Activated T-helper 17 cell treated with anti-CD3 and anti-CD28 coated beads, Interleukin-2, amount 50 U/mL, for 72 hours (primary cell): ENCODE measurements at places on chromosomes 1 and 21.
A peak's percentile ranks its signal among the peaks of the same experiment; 100 is the strongest.

GRCh38 chr1:55535724-55536544 is 320.8 kb upstream of the USP24 start:
- ATAC-seq: no peak

- no peak for ATAC-seq
Measured at GRCh38 chr1:155932487-155932886, 1.7 kb downstream of the KHDC4 start.

GRCh38 chr1:230768903-230769570 is 21.8 kb downstream of the CAPN9 start:
- ATAC-seq: no peak

DNA sequence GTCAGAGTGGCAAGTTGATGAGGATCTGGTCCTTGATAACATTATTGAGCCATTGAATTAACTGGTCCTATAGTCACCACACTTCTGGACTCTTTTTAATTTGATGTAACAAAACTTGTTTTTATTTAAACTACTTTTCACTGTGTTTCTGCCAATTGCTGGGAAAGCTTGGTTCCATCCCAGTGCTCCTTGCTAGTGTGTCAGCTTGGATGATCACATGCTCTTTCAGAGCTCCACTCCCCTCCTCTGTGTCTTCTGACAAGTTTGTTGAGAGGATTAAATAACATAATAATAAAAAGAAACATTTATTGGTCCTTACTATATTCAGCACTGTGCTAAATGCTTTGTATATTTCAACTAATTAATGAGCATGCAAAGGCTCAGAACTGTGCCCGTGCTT is 448.5 kb upstream of the B3GALT2 start:
- ATAC-seq: no peak

DNA sequence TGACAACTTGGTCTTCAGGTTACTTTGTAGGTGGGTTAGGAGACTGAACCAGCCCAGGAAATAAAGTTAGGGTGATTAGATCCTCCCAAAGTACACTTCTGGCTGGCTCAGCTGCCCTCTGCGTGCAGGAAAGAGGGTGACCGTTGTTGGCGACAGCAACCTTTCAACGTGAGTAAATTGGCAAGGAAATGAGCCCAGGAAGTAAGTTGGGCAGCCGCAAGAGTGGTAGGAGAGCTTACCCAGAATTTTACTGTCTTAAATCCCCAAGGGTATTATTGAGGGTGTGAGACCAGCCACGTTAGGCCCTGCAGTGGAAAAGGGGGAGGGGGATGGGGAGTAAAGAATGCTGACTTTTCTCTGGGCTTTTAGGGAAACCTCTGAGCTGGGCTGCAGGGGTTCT is 1.6 kb downstream of the TENT5C start:
- ATAC-seq: peak; percentile 30

DNA sequence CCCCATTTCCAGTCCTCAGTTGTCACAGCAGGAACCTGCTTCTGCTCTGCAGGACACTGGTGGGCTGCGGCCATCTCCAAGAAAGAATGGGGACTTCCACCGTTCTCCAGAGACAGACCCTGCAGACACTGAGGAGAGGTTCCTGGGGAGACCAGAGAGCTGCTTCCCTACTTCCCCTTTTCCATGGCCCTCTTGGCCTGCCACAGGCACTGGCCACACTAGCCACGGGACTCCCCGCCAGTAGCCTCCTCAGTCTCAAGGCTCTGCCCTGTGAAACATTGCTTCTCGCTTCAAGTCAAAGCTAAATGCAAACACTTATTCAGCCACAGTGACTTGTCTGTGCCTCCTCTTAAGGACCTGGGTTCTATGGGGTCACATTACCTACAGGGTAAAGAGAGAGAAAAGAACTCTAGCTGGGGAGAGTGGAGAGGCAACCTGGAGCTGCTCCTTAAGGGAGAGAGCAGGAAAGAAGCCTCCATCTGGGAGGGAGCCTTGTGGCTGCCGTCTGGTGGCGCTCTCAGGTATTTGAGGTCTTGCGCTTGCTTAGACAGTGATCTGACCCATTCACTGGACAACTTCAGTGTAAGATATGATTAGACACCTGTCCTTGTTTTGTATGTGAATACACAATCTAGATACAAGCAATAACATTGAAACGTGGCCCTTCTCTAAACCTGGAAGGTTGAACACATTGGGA is 5.4 kb upstream of the SLAMF8 start:
- peak; percentile 27 for ATAC-seq

DNA sequence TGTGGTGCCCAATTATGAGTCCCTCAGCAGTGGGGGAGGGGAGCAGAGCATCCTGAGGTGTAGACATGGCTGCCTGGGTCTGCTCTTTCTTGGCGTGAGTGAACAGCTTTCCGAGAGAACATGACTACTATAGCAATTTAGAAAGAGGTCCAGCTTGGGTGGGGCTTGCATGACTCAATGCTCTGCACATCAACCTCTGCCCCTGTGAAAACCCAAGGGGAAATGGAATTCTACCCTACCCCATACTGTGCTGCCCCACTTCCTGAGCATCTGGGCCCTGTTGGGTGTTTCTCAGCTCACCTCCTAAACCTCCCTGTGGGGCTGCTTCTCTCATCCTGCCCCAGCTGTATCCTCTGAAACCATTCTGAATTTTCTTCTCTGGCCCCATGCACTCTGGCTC is 8.2 kb upstream of the AZIN2 start:
- ATAC-seq: no peak

GRCh38 chr1:9529190-9529589 is 10.1 kb upstream of the SLC25A33 start:
- ATAC-seq: peak; percentile 71

- no peak for ATAC-seq
Measured at GRCh38 chr1:214615871-214616270, 12.9 kb downstream of the CENPF start.

DNA sequence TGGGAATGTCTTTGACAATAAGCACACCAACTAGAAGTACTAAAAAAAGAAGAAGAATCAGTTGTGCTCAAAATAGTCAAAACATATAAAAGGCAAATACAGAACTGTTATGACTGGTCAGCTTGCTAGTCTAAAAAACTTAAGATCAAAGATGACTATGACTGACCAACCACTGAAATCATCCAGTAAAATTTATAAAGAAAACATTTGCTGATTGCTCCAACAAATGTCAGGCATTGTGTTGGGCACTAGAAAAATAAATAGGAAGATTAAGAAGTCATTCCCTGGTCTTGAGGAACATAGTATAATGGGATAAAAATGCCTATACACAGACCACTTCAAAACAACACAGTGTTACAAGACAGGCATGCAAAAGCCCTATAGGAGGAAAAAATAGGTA is 9.3 kb upstream of the ANGPTL3 start:
- no peak for ATAC-seq
